ENCODE measurements at places on chromosomes 12 and 14.

GRCh38 chr12:121812320-121812871, 8.6 kb downstream of the SETD1B start:
- no peak for DNase-seq

- no peak for DNase-seq
These were observed 45.2 kb upstream of the TUNAR start for GRCh38 chr14:95831468-95831867.

DNA sequence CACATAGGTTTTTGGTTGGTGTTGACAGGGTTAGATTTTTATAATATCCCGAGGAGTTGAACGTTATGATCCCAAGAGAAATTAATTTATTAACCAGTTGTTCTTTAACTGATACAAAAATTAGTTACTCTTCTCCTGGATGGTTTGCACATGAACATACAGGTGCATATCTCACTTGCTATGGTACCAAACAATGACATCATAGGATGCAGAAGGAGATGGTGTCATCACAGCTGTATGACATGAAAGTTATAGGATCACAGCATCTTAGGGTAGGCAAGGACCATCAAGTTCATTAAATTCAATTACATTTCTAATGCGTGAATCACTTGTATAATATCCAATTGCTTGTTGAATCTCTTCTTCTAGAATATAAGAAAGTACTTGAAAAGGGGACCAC, 175.8 kb downstream of the PAH start:
- no peak for DNase-seq

DNA sequence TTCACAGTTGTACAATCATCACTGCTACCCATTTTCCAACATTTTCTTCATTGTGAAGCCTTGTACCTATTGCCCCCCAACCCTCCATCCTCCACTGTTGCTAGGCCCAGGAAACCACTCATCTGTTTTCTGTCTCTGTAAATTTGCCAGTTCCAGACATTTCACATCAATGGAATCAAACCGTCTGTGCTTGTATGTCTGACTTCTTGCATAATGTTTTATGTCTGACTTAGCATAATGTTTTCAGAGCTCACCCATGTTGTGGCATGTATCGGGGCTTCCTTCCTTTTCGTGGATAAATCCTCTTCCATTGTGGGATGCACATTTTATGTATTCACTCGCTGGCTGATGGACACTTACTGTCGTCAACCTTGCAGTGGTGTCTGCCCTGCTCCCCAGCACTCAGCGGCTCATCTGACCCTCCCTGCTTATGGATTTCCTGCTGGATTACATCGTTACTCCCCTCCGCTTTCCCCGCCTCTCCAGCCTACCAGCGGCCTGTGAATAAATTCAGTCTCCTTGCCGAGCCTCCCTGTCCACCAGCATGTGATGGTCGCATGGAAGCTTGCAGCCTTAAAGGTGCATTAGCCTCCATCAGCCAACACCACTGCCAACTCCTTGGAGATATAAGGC, 727.6 kb upstream of the TMEM132C start:
- DNase-seq = no peak

DNA sequence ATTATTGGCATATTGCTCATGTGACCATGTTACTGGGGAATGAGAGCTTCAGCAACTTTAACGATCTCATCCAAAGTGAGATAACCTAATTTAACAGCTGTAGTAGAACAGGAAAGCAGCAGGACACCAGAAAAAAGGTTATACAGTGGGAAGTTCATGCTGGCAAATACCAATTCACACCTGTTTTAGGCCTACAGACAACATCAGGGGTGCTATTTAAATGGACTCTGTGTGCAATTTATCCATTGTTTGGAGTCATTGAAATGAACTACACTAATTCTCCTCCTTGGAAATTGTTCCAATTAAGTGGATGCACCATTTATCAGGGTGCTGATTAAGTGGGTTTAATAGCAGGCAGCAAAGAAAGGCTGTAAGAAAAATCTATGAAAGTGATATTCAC, 424.4 kb upstream of the LMO3 start:
- no peak for DNase-seq

- no peak for DNase-seq
These were observed 34.2 kb upstream of the TCL1B start for GRCh38 chr14:95651821-95652583.

- no peak for DNase-seq
These were observed 291.3 kb downstream of the RPAP3 start for GRCh38 chr12:47414511-47414910.

DNA sequence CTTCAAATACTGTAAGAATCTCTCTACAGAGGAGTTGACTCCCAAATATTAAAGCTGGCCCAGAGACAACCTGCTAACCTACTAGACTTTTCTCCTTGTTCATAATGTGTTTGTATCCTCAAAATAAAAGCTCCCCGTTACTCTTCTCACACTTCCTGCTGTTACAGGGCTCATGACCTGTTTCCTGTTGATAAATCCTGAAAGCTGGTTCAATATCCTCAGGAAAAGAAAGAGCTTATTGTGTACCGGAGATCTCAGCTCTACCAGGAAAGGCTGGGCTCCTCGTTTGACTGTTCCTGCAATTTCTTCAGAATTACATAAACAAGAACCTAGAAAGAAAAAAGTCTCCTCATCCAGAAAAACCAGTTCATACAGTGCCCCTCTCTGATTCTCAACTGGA, 30.8 kb downstream of the CLEC1A start:
- no peak for DNase-seq

DNA sequence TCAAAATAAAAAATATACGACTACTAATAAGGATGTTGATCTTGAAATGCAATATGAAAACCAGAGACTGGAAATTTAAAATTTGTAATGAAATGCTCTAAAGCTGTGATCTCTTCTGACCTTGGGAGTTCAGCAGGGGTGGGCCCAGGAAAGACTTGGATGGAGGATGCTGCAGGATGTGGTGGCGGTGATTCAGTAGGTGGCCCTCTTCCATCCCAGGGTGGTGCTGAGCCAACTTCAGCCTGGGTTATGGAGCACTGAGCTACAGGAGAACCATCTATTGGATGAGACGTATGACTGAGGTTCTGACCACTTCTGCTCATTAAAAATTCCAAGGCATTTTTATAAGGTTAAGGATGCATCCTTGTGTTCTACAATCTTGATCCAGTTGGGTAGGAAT, 6.9 kb upstream of the PDE3A start:
- DNase-seq = no peak

- DNase-seq = no peak
These were observed 6.5 kb upstream of the VRK1 start for GRCh38 chr14:96790706-96791105.

- no peak for DNase-seq
These were observed 842.3 kb downstream of the SLC6A15 start for GRCh38 chr12:84070292-84070691.

DNA sequence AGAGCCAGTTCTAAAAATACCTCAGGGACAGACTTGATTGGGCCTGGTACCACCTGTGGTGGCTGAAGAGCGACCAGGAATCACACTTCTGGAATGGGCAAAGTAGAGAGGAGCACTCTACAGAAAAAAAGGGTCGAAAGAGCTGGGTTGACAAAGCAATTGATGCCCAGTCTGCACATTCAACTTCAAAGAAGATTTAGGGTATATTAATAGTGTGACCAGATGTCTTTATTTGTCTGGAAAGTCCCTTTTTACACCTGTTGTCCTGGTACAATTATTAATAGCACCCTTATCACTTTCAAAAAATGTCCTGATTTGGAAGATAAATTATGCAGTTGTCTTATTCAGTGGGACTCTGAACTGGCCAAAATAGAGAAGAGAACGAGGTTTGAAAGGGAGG, 137.5 kb downstream of the DYRK2 start:
- no peak for DNase-seq

- DNase-seq = no peak
These were observed 81.3 kb downstream of the SSPN start for GRCh38 chr12:26276709-26277108.

DNA sequence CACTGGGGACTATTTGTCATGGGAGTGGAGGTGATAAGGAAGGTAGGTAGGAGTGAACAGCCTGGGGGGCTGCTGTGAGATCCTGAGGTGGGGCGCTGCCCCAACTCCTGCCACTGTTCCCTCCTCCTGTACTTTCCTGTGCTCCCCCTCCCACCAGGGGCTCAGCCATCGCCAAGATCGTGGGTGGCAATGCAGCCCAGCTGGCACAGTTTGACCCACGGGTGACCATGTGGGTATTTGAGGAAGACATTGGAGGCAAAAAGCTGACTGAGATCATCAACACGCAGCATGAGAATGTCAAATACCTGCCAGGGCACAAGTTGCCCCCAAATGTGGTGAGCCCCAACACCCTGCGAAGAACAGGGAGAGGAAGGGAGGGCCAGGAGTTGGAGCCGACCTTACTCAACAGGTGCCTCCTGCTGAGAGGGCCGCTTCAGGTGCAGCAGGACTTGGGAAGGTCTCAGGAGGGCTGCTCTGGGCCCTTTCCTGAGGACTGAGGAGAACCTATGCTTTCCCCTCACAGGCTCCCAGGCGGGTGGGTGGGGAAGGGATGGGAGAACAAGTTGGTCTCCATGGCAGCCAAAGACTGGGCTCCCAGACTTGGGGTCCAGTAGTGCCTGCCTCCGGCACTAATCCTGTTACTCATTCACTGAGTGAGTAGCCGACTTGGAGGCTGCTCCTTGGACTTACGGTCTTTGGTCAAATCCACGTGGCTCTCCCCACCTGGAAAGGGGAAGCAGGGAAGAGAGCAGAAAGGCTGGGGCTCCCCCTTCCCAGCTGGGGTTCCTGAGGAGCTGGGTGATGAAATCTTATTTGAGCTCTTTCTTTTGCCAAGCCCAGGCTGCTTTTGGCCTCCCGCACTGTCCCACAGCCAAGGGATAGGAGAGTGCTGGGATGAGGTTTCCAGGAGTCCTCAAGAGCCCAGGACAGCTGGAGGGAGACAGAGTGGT, 884 bp downstream of the GPD1 start:
- no peak for DNase-seq

GRCh38 chr14:70118064-70118463, 70.7 kb downstream of the SLC8A3 start:
- no peak for DNase-seq

- peak; percentile 36 for DNase-seq
These were observed 1.4 kb downstream of the ATF1 start for GRCh38 chr12:50765095-50765911.

DNA sequence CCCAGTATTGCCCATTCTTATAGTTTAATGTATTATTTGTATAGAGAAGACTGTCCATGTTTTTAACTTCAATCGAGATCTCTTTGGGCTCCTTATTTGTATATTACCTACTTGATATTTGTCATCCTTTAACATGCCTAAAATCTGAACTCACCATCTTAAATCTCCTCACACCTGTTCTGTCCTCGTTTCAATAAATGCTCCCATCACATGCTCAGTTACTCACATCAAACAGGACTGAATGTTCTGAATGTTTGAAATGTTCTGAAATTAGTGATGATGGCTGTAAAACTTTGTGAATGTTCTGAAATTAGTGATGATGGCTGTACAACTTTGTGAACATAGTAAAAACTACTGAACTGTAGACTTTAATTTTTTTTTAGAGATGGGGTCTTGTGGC, 34.5 kb downstream of the COCH start:
- no peak for DNase-seq

DNA sequence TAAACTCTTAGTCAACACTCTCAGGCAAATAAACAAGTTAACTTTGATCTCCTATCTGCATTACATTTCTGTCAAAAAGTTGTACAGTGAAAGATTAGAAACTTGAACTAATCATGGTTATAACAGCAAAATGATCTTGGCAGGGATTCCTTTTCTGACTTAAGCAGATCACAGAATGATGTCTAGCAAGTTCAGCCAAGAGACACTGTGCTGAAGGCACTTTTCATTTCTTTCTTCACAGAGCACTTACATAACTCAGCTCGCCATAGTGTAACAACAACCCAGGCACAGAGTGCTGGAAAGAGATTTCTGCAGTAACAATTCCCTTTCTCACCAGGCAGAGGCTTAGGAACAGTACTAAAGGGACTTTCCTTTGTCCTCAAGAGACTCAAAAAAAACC, 19.6 kb upstream of the CSRP2 start:
- DNase-seq = no peak

DNA sequence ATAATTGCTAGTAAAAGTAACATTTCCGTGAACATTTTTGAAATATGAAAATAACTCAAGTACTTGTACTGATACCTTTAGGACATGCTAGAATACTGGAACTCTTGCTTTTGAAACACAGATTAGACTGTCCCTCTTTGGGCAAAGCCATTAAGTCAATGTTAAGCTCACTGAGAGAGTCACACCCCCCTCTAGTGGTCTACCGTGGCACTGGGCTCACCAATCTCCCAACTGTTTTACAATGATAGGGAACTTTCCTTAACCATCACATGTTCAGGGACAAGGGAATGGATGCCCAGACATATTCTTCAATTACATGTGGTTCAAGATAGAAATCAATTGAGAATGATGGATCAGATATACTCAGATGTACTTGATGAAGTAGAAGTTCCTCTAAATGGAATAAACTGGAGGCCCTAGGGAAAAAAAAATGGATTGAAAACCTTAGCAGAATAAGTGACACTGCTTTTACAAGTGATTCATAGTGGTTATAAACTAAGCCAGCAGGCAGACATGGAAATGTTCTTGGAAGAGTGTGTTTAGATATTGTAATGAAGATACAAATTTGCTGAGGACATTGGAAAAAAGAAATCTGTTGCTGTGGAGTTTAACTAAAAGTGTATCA, 17.8 kb downstream of the NANOG start:
- DNase-seq = peak; percentile 60

DNA sequence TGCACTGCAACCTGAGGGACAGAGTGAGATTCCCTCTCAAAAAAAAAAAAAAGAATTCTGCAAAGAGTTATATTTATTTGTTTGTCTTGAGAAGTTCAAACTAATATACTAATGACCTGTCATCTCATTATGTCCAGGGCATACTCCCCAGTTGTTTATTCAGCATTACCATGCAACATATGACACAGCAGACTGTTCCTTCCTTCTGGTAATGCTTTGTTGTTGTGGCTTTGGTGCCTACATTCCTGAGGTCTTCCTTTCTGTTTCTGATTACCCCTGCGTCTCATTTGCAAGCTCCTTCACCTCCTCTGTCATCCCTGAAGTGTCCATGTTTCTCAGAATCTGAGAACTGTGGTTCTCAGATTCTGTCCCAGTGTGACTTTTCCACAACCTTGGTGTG, 55.3 kb downstream of the DERA start:
- DNase-seq = no peak

- no peak for DNase-seq
These were observed 20.7 kb downstream of the FBXO21 start for GRCh38 chr12:117169548-117169947.

DNA sequence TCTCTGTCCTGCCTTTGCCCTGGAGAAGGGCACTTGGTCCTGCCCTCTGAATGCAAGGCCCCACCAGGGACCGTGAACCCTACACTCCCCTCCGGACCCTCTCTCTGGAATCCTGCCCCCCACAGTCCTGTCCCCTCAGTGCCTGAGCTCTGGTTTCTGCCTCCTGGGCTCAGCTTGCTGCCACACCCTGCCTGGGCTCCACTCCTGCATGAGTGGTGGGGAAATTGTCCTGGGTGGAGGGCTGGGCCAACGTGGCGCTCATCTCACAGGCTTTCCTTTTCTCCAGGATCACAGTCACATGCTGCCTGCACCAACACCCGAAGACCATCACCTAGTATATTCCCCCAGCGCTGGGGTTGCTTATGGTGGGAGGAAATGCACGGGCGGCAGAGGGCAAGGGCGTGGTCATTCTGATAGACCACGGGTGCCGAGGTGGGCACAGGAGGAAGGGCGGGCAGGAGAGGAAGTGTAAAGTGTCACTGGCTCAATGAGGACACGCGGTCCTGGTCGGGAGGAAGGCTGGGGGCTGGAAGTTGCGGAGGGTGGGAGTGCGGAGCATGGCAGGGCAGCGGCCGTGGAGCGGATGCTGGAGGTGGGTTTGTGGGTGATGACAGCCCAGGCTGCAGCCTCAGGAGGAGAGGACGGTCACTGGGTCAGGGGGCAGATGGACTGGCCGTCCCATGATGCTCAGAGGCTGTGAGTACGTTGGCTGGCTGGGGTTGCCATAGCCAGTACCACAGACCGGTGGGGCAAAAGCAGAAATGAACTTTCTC, 99.5 kb downstream of the KIF26A start:
- no peak for DNase-seq
